Lower lobe of right lung (tissue), 2 donors: ENCODE measurements at places on chromosomes 1 and 21.

DNA sequence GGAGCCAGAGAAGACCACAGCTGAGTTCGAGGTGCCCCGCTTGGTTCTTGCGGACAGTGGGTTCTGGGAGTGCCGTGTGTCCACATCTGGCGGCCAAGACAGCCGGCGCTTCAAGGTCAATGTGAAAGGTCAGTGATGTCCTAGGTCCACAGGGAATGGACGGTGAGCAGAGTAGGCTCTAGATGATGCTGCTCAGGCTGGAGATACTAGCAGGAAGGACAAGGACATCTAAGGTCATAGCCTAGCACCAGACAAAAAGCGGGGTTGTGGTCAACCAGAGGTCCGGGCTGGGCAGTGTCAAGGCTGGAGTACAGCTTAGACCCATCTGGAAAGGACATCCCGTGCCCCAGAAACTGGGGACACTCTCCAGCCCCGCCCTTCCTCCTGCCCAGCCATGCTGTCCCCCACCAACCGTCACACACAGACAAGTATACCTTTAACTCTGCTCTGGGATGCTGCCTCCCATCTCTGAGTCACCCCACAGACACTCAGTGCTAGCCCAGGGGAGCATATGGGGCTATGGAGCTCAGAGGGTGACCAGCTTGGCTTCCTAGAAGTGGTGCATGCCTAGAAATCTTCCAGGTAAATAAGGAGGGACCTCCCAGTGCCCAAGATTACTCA lies 8.7 kb downstream of the TIE1 start:
- H3K4me1 ChIP-seq: peaks cover 40% of the 10 kb centered on the region
- H3K36me3 ChIP-seq: peaks cover 15% of the 10 kb centered on the region
- peak; percentile 39 for DNase-seq
- no peak overlapping the region for H3K27ac ChIP-seq
- H3K4me3 ChIP-seq: no peak overlapping the region

- H3K27ac ChIP-seq: no peak overlapping the region
- H3K27me3 ChIP-seq: no peaks in the 10 kb centered on the region
- H3K4me3 ChIP-seq: no peak overlapping the region
- H3K36me3 ChIP-seq: no peaks in the 10 kb centered on the region
- H3K4me1 ChIP-seq: peaks cover 7% of the 10 kb centered on the region
Measured at GRCh38 chr1:147700042-147701006, 30.0 kb upstream of the ACP6 start.

GRCh38 chr1:203677771-203678170 lies 51.1 kb downstream of the ATP2B4 start:
- H3K4me1 ChIP-seq: peaks cover 51% of the 10 kb centered on the region
- H3K4me3 ChIP-seq: no peak overlapping the region
- no peaks in the 10 kb centered on the region for H3K27me3 ChIP-seq
- H3K36me3 ChIP-seq: peaks cover 13% of the 10 kb centered on the region
- DNase-seq: no peak

DNA sequence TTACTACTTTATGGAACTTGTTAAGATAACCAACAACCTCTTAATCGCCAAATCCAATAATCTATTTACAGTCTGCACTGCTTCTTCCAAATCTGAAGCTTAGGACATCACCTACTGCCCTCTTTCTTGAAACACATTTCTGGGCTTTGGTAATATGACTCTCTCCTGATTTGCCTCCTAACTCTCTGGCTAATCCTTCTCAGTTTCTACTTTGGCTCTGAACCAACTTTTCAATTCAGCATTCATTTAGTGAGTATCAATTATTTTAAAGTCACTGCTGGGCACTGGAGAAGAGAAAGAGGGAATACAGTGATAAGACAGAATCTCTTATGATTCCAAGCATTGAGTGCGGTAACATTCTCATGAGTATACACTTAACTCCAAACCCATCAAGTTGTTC lies 275.0 kb downstream of the AKT3 start:
- H3K4me1 ChIP-seq: no peaks in the 10 kb centered on the region
- H3K27me3 ChIP-seq: no peaks in the 10 kb centered on the region
- no peak overlapping the region for H3K27ac ChIP-seq
- no peak overlapping the region for H3K4me3 ChIP-seq
- DNase-seq: no peak

- H3K27ac ChIP-seq: peak overlapping the region; percentile 95
- no peaks in the 10 kb centered on the region for H3K27me3 ChIP-seq
- peak; percentile 83 for DNase-seq
- H3K36me3 ChIP-seq: no peaks in the 10 kb centered on the region
Measured at GRCh38 chr1:216600730-216601609, 122.3 kb downstream of the ESRRG start.

DNA sequence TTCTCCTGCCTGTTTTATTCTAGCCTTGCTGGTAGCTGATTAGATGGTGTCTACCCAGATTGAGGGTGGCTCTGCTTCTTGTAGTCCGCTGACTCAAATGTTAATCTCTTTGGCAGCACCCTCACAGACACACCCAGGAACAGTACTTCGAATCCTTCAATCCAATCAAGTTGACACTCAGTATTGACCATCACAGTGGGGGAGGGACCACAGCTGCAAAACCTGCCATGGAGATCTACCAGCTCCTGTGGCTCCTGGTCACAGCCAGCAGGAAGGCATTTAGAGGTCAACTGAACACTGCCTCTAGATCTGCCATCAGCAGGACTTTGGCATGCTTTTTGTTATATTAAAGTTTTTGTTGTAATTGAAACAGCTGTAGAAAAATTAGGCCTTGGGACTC lies 146.9 kb downstream of the RWDD3 start:
- no peak overlapping the region for H3K4me3 ChIP-seq
- no peaks in the 10 kb centered on the region for H3K27me3 ChIP-seq
- no peak overlapping the region for H3K27ac ChIP-seq
- no peaks in the 10 kb centered on the region for H3K4me1 ChIP-seq

DNA sequence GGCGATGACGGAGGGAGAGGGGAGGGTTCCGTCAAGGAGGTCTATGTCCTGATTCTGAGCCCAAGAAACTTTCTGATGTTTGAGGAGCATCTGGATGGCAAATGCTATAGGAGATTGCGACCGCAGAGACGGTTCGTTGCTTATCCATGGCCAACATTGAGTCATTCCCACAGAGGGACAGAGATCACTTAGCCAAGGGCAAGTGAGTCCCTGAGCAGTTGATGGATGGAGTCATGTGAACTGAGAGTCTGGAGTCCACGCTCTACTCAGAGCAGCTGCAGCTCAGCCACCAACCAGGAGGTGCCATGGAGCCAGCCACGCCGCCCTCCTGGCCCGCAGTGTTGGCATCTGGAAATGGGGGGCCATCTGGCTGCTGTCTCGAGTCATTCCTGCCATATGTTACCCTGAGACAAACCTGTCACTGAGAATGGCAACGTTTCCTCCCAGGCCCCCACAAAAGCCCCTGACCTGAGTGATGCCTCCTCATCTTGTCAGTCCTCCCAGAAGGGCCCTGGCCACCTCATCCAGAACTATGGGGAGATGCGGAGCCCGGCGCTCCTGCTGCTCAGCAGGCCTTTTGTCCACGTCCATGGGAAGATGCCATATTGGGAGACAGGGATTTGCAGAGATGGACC lies 58.6 kb downstream of the ATP5PO start:
- DNase-seq: no peak
- no peak overlapping the region for H3K4me3 ChIP-seq
- no peaks in the 10 kb centered on the region for H3K4me1 ChIP-seq
- H3K36me3 ChIP-seq: no peaks in the 10 kb centered on the region
- H3K27ac ChIP-seq: no peak overlapping the region
